Activated T-helper 1 cell treated with Interleukin-2 at 50 U/mL for 16 hours (primary cell): ENCODE measurements at places on chromosomes 3 and 15.

DNA sequence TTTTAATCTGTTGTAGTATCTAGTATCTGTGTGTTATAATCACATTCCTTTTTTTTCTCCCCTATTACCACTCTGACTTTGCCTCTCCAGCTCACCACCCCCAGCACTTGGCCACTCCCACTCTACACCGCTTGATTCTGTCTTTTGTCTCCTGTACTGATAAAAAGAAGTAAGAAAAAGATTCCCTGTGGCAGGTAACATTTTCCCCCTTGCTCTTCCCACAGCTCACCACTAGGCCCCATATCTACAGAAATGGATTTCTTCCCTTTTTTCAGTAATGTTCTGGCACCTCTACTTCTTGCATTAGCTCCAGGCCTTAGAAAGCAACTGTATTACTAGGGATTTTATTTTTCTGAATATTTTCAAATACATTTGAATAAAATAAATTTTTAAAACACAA is 25.6 kb downstream of the KCNH8 start:
- DNase-seq = no peak

DNA sequence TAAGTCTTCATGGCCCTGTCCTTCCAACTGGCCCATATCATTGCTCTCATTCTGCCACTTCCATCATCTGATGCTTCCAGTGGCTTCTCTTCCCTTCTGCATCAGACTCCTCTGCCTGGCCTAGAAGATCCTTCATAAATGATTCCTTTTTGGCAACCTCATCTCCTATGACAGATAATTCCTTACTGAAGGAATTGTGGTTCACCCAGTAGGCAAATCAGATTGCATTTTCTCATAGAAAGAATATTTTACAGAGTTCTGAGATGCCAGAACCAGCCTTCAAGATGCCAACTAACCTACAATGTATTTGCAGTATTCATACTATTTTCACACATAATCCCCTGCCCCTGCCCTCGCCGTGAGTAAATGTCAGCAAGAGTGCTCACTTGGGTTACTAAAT is 423.0 kb upstream of the TGFBR2 start:
- DNase-seq = no peak

GRCh38 chr3:38968891-38969290 is 82.9 kb downstream of the SCN11A start:
- DNase-seq = no peak

GRCh38 chr3:190076136-190076535 is 44.6 kb downstream of the P3H2 start:
- no peak for DNase-seq

GRCh38 chr15:43463507-43463906 is 29.4 kb downstream of the TP53BP1 start:
- DNase-seq = no peak

GRCh38 chr15:35054380-35054779 is 30.7 kb downstream of the NANOGP8 start:
- no peak for DNase-seq

DNA sequence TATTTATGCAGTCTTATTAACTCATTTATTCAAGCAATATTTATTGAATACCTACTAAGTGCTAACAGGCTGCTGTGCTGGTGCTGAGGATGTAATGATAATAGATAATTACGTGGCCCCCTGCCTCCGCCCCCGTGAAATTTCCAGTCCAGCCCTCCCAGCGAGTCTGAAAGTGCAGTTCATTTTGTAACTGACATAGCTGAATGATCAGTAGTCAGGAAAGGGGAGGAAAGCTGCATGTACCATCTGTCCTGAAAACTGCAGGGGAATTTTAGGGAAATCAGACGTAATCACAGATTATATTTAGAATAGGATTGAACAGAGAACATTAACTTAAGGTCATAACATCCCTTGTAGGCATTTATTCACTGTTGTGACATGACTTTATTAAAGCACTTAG is 736.8 kb downstream of the MCTP2 start:
- DNase-seq = no peak

DNA sequence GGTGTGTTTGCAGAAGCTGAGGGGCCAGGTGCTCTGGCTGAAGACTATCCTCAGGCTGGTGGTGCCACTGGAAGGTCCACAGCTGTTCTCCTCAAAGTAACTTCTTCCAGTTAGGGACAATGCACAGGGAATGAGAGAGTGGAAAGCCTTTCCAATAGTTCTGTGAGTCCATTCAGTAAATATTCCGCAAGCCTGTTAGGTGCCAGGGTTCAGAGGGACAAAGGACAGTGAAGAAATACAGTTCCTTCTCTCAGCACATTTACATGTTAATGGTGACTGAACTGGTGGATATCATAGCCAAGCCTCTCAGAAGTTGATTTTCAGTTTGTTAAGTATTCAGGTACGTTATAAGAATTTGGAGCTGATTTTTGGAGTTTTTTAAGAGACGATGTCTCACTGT is 122.5 kb downstream of the C3orf70 start:
- no peak for DNase-seq
